ENCODE measurements at places on chromosomes 5 and 9.

- DNase-seq = no peak
These were observed 66.7 kb downstream of the KCNIP1 start for GRCh38 chr5:170570476-170570875.

- DNase-seq = no peak
These were observed 95.2 kb downstream of the PDE6A start for GRCh38 chr5:149849280-149849965.

DNA sequence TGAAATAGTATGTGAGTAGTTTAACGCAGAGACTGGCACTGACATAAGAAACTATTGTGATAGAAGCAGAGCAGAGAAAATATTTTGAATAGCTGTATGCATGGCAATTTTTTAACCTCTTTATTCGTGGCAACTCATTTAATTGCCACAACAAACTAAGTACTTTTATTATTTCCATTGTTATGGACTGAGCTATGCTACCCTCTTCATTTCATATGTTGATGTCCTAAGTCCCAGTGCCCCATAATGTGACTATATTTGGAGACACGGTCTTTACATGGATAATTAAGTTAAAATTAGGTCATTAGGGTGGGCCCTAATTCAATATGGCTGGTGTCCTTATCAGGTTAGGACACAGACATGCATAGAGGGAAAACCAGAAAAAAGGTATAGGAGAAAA lies 86.1 kb upstream of the PRSS3 start:
- no peak for DNase-seq

DNA sequence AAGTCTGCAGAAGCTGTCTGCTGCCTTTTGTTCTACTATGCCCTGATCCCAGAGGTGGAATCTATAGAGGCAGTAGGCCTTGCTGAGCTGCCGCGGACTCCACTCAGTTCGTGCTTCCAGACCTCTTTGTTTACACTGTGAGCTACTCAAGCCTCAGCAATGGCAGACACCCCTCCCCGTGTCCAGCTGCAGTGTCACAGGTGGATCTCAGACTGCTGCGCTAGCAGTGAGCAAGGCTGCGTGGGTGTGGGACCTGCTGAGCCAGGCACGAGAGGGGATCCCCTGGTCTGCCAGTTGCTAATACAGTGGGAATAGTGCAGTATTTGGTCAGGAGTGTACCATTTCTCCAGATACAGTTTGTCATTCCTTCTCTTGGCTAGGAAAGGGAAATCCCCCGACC lies 99.6 kb downstream of the SLCO4C1 start:
- no peak for DNase-seq

DNA sequence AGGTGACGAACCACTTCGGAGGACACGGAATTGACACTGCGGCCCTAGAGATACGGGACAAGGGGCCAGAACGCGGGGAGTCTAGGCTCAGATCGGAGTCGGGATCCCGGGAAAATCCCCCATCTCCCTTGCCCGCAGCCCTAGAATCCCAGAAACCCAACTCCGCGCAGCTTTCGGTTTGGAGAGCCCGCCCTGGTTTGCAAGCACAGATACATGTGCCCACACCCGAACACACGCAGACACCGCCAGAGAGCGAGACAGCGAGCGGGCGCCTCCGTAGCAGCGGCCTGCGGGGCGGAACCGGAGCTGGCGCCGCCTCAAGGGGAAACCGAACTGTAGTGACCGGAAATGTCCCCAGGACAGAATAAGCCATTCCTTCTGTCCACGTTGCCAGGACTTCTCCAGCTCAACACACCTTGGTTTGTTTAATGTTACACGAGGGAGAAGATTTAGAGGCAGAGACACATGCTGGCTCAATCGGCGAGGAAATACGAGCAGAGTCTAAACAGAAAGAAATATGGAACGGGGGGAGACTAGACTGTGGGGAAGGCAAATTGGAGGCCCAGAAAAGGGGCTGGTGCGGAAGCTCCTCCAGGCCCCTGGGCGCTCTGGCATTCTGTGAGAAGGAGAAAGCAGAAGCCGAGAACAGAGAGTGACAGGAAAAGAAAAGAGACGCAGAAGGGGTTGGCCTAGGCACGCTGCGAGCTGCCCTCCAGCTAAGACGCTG lies 2.9 kb upstream of the PAX5 start:
- peak; percentile 36 for DNase-seq

GRCh38 chr9:129725795-129726251 lies 27.0 kb downstream of the PTGES start:
- DNase-seq = no peak

- peak; percentile 63 for DNase-seq
These were observed 3.8 kb upstream of the RASEF start for GRCh38 chr9:83066771-83067170.

DNA sequence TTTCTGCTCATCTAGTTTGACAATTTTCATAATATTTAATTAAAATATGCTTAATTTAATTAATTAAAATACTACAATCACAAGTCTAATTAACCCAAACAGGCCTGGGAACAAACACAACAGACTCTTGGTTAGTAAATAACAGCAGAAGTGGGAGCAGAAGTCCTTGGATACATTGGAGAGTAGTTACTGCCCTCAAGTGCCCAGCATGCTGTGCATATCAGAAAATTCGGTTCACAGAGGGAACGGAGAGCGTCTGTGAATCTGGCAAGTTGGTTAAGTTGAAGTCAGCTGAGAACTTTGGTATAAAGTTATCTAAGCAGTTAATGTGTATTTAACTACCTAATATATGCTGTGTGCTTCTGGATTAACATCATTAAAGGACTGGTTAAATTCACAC lies 87.0 kb upstream of the ATG10 start:
- DNase-seq = no peak

DNA sequence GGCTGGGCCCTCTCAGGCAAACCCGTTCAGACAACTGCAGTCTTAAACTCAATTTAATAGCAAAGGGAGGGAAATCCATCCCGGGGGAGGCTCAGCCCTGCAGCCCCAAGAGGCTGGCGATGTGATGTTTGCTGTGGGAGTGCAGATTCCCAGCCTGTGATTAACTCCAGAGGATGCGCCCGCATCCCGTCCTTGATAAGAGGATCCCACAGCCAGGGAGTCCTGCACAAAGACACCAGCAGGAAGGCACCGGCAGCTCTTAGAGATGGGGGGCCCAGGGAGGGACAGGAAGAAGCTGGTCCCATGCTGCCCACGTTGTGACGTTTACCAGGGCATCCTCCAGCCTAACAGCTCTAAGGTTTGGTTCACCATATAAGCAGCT lies 64.7 kb downstream of the MRPL36 start:
- DNase-seq = no peak

- DNase-seq = no peak
These were observed 22.6 kb downstream of the CENPH start for GRCh38 chr5:69212022-69212421.

GRCh38 chr9:73183917-73184861 lies 32.5 kb downstream of the ANXA1 start:
- DNase-seq = peak; percentile 72

DNA sequence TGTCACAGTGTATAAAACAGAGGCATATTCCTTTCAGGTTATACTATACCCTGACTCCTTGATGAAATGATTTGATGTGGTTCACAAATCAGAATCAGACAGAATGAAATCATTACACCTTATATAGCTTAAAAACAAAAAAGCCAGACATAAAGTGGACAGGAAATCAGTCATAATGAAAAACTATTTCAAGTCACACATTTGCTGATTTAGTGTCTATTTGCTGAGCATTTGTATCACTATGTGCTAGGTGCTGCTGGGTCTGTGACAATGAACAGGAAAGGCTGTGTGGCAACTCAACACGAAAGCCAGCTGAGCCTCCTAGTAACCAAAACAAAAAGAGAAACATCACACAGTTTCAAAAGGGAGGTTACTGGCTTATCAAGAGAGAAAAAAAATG lies 194.0 kb downstream of the EFNA5 start:
- DNase-seq = peak; percentile 80

- DNase-seq = no peak
These were observed 47.3 kb upstream of the PRRC2B start for GRCh38 chr9:131346559-131346958.

DNA sequence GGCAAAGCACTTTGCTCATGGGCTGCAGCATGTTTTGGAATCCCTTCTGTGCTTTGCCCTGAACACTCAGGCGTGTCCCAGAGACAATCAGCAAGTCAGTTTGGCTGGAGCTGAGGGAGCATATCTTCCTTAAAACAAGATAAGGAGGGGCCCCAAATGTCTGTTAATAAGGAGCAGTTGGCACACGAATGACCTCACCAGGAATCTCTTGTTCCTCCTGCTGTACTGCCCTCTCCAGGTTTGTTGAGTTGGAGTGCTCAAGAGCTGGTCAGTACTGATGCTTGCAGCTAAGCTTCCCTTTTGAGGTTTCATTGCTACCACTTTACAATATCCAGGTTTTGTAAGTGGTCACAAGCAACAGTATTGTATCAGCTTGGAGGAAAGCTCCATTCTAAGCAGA lies 101.3 kb upstream of the EGFLAM start:
- DNase-seq = no peak
